ENCODE measurements at places on chromosomes 11 and 22.

DNA sequence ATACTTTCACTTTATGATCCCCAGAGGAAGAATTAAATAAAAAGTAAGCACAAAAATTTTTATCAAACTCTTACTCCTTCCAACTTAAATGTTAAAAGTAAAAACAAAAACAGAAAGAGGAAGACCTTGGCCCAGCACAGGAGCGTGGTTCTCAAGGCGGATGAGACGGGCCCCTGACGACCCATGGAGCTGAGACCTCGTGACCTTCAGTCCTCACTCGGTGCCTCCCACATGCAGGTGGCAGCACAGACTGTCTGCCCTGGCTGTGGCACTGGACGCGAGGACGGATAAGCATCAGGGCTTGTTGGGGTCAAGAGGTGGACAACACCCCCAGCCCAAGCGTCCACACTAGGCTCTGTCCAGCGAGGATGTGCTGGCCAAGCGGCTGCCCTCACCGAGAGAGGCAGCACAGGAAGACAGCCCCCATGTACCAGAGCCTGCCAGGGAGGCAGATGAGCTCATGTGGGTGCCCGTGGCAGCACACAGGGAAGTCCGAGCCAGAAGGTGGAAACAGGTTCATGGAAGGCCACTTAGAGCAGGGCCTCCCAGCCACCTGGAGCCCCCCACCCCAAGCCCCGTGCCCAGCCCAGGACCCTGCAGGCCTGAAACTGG lies 1389.8 kb downstream of the TBC1D22A start:
- no peak for DNase-seq

GRCh38 chr11:1741741-1742140 lies 8.7 kb downstream of the IFITM10 start:
- no peak for DNase-seq

GRCh38 chr11:48109046-48109666 lies 107.5 kb upstream of the OR4B1 start:
- no peak for DNase-seq

DNA sequence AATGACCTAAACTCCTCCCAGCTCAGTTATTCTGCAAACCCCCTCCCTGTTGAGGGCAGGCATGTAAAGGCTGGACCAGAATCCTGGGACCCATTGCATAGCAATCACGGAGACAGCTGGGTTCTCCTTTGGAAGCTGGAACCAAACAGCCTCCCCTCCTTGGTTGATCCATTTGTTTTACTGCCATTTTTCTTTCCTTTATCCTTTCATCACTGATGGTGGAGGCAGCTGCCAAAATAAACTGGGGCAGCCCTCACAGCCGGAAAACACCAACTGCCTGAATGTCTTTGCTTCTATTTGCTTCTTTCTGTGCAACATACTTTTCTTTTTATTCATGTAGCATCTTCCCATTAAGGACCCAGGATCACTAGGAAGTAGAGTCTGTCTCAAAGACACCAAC lies 150.0 kb upstream of the SYT13 start:
- no peak for DNase-seq

- DNase-seq = no peak
Measured at GRCh38 chr11:132158091-132158490, 787.7 kb downstream of the NTM start.

GRCh38 chr11:117495357-117495756 lies 167.7 kb downstream of the CEP164 start:
- no peak for DNase-seq

DNA sequence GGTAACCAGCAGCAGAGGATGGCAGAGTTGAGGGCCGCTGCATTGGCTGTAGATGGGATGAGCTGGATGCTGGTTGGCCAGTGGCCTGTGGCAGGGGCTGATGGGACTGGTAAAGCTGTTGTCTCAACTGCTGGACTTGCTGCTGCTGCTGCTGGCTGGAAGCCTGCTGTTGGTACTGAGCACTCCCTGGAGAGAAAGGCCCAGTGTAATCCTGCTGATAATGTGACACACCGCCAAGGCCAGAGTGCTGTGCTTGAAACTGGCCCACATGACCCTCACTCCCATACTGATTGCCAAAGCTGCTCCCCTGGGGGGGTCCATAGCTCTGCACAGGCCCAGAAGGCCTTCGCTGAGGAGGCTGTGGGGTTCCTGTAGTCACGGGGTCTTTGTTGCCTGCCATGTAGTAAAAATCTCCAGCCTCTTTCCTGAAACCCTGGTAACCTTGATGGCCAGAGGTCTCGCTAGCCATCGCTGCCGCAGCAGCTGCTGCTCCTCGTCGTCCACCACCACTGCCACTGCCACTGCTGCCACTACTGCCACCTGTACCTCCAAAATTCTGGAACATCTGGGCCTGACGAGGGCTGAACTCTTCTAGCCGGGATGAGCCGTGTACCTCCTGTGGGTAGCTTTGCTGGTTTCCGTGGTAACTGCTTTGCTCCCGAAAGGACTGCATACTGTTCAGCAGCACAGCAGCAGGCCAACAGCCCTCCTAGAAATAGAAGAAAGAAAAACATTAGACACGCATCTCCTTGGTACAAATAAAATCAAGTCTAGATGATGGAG lies 55.6 kb downstream of the TCF20 start:
- DNase-seq = no peak

DNA sequence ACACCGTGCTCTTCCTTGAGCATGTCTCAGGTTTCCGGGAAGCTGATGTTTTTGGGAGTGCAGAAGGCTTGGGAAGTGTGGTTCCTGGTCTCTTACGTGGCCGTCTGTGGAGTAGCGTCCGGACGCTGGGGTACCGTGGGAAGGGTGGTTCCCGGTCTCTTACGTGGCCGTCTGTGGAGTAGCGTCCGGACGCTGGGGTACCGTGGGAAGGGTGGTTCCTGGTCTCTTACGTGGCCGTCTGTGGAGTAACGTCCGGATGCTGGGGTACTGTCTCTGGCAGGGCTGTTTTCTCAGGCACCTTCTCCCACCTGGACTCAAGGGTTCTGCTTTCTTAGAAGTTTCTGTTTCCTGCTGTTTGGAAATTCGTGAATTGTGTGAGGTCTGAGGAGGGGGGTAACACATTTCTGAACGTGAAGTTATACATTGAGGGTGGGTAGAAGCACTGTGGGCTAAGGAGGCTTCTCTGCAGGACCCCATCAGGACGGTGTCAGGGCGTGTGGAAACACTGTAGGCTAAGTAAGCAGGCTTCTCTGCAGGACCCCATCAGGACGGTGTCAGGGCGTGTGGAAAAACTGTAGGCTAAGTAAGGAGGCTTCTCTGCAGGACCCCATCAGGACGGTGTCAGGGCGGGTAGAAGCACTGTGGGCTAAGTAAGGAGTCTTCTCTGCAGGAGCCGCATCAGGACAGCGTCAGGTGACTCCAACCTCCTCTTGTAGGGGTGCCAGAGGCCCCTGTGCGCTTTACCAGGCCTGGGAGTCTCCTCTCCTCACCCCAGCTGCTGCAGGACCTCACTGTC lies 5.3 kb upstream of the IFITM3 start:
- DNase-seq = no peak

GRCh38 chr22:28402539-28402938 lies 277.1 kb downstream of the TTC28 start:
- no peak for DNase-seq

- no peak for DNase-seq
Measured at GRCh38 chr22:11360632-11361031, 4167.4 kb upstream of the OR11H1 start.

DNA sequence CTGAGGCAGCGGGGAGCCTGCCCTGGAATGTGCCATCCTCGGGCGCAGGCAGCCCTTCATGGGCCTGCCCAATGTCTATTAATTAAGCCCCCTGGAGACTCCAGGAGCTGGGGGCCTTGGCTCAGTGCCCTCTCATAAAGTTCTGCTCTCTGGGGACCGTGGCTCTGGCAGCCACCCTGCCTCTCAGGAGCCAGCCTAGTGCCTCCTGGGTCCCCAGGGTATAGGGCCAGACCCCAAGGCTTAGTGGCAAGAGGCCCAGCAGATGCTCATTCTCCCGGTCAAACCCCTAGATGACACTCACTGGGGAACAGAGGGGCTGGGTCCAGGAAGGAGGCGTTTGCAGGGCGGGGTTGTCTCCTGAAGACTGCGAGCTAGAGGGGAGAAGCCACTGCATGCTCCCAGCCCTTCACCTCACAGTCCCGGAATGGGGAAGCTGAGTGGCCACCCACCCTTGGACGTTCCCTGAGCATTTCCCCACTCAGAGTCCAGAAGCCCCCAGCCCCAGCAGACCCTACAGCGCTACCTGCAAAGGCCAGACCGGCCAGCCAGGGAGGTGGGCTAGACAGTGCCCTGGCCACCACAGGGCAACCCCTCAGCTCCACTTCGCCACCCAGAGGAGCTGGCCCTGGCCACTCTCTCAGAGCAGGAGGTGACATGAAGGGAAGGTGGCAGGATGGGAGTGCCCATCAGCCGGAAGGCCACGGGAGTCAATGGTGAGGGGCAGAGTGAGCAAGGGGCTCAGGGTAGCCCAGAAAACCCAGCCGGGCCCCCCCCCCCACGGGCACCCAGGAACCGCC lies 83.0 kb downstream of the CDKN1C start:
- no peak for DNase-seq

Measured in CD4-positive, alpha-beta T cell (primary cell).